CD4-positive, alpha-beta memory T cell (primary cell): ENCODE measurements at places on chromosomes 11 and 22.

DNA sequence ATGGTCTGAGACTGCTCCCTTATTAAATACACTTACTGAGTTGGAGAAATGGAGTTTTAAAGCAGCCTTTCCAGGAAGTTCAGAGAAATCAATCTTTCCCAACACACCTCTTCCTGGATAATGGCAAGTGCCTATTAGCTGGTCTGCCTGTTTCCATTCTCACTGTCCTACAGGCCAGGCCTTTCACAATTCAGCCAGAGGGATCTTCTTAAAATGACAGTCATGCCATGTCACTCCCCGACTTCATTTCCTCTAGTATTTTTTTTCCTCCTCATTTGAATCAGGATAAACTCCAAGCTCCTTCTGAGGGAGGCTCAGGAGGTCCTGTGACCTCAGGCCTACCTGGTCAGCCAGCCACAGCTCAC is 62.6 kb downstream of the FDX1 start:
- no peaks in the 10 kb centered on the region for H3K27me3 ChIP-seq
- DNase-seq = no peak
- H3K36me3 ChIP-seq = no peaks in the 10 kb centered on the region
- no peak overlapping the region for H3K4me3 ChIP-seq
- H3K27ac ChIP-seq = no peak overlapping the region

DNA sequence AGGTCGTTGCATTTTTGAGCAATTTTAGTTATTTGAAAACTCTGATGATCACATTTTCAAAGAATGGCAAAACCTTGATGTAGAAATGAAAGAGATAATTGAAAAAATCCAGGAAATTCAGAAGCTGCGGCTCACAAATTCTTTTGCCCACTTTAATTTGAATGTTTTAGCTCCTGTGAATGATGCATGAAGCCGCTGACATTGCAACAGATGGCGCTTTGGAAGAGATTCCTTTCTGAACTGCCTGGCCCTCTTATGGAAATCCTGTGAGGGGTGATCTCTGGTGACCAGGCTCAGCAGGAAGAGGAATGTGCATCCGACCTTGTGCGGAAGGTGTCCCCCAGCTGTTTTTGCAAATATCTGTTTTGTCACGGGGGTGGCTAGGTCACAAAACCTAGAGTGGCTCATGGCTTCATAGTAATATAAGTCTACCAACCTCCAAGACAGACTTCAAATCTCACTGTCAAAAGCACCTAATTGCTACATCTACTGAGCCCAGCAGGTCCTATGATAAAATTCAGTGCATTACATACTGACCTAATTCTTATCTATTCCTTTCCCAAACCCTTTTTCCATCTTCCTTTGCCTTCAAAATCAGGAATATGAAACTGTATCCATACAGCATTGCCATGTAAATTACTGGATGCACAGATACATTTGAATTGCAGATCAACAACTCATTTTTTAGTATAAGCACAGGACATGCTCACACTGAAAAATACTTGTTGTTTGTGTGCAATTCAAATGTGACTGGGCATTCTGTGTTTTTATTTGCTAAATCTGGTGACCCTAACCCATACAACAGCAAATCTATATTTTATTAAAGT is 412.7 kb downstream of the ETS1 start:
- no peak overlapping the region for H3K27ac ChIP-seq
- H3K27me3 ChIP-seq = no peaks in the 10 kb centered on the region
- H3K36me3 ChIP-seq = no peaks in the 10 kb centered on the region
- H3K4me1 ChIP-seq = no peaks in the 10 kb centered on the region
- H3K4me3 ChIP-seq = no peak overlapping the region
- no peak for DNase-seq

DNA sequence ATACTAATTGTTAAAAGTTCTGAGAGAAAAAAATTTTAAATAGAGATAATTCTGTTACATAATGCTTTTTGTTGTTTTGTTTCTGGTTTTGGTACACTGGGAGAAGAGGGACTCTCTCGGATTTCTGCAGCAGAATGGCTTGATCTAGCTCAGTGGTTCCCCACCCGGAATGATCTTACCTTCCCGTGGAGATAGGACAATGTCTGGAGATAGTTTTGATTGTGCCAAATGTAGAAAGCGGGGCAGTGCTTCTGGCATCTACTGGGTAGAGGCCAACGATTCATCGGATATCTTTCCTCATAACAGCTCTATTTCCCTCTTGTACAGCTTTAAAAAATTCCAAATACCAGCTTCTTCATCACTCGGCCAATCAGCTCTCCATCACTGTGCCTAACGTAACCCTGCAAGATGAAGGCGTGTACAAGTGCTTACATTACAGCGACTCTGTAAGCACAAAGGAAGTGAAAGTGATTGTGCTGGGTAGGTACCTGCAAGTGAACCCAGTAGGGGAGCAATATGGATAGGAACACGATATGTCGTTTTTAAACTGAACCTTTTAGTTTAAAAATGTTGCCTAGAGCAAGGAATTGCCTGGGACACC is 13.2 kb downstream of the CRTAM start:
- peak; percentile 26 for DNase-seq
- peaks cover 21% of the 10 kb centered on the region for H3K4me1 ChIP-seq
- H3K36me3 ChIP-seq = no peaks in the 10 kb centered on the region
- H3K4me3 ChIP-seq = peak overlapping the region; percentile 31
- H3K27ac ChIP-seq = no peak overlapping the region
- H3K27me3 ChIP-seq = no peaks in the 10 kb centered on the region

DNA sequence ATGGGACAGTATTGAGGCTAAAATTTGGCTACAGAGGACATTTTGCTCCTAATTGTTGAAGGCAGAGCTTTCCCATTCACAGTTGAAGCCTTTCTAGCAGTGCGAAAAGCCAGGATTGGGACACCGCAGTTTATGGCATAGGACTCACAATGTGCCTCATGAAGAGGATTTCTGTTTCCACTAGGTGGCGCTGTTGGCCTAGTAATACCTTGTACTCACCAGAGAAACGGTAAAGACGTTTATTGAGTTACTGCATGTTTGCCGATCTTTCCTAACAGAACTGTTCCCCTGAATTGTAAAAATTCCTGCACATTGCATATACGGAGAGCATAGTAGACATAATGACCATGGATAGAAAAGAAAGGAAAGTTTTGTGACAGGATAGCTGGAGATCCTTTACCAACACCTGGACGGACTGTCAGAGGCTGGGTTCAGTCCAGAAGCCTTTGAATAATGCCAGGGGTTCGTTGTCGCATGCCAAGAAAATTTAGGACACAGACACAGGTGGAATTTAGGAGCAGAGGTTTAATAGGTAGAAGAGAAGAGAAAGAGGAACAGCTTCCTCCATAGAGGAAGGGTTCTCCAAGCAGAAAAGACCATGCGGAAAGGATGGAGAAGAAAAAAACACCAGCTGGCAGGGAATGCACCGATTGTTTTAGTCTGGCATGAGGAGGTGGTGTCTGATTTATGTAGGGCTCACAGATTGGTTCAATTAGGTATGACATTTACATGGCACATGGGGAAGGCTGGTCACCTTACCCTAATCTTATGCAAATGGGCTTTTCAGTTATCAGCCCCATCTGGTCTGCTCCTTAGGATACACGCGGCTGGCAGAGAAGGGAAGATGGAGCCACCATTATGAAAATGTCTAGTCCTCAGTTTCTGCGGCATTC is 10.8 kb upstream of the OR51D1 start:
- DNase-seq = no peak
- no peaks in the 10 kb centered on the region for H3K27me3 ChIP-seq
- H3K4me3 ChIP-seq = no peak overlapping the region
- H3K27ac ChIP-seq = no peak overlapping the region

GRCh38 chr22:50641696-50642607 is 14.0 kb upstream of the ARSA start:
- no peak overlapping the region for H3K27ac ChIP-seq
- H3K4me3 ChIP-seq = no peak overlapping the region
- no peak for DNase-seq
- peaks cover 17% of the 10 kb centered on the region for H3K27me3 ChIP-seq

- H3K27ac ChIP-seq = no peak overlapping the region
- H3K36me3 ChIP-seq = no peaks in the 10 kb centered on the region
- H3K4me3 ChIP-seq = no peak overlapping the region
- H3K27me3 ChIP-seq = no peaks in the 10 kb centered on the region
- no peak for DNase-seq
These were observed 34.5 kb upstream of the CYB5R3 start for GRCh38 chr22:42683578-42684283.

DNA sequence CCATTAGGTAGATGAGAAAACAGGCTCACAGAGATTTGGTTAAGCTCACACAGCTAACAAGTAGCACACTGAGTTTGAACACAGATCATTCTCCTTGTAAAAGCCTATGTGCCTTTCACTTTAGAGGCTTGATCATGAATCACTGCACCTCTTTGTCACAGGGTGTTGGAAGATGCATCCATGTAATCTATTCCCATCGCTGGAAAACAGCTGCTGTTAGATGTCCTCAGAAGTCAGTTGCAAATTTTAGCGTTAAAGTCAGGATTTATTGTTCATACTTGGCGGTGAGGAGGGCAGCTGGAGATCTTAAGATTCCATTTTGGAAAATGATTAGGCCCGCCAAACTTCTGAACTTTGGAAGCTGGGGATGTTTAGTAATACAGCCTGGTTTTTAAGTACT is 2.6 kb downstream of the CNTF start:
- no peak for DNase-seq
- no peaks in the 10 kb centered on the region for H3K4me1 ChIP-seq
- H3K36me3 ChIP-seq = peaks cover 18% of the 10 kb centered on the region
- H3K4me3 ChIP-seq = no peak overlapping the region
- no peak overlapping the region for H3K27ac ChIP-seq

DNA sequence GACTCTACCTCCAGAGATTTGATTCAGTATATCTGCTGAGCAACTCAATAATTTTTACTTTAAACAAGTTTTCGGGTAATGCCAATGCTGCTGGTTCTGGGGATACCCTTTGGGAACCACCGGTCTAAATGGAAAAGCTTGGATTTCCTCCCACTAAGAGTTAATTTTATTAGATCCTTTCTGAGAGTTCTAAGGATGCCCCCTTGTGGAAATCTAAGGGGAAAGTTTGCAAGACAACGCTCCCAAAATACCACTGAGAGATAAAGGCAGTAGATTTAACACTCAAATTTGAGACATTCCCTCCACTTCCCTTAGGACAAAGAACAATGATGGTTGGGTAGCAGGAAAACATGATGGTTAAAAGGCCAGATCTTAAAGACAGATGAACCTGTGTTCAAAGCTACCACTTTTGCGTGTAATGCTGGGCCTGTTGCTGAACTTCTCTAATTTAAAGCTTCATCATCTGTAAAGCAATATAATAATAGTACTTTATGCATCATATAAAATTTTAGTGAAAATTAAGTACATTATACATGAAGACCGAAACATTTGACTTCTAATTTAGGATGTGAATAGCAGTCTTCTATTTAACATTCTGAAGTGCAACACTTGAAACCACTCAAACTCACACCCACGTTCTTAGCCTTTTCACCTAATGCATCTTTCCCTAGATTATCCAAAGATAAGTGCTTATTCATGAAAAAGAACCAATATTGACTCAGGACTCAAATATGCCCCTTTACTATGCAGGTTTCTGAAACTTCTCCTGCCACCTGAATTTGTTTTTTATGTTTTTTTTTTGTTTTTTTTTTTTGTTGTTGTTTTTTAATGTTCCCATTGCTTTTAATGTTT is 110.1 kb upstream of the LUZP2 start:
- no peak overlapping the region for H3K4me3 ChIP-seq
- no peak overlapping the region for H3K27ac ChIP-seq
- H3K27me3 ChIP-seq = no peaks in the 10 kb centered on the region
- DNase-seq = no peak
- no peaks in the 10 kb centered on the region for H3K4me1 ChIP-seq
- no peaks in the 10 kb centered on the region for H3K36me3 ChIP-seq

DNA sequence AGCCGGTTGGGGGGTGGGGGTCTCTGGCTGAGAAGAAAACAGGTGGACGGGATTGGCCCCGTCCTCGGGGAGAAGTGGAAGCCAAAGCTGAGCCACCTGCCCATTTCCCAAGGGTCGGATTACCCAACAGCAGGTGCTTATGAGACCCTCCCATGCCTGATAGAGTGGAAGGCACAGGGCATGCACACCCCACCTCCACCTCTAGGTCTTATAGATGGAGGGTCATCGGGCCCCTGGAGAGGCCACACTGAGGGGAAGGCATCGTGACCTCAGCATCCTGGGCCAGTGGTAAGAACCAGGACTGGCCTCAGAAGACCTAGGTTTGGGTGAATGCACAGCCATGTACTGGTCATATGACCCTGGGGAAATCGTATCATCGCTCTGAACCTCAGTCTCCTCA is 85.9 kb downstream of the BUD13 start:
- no peaks in the 10 kb centered on the region for H3K27me3 ChIP-seq
- H3K36me3 ChIP-seq = no peaks in the 10 kb centered on the region
- H3K4me1 ChIP-seq = no peaks in the 10 kb centered on the region
- H3K27ac ChIP-seq = no peak overlapping the region
- H3K4me3 ChIP-seq = no peak overlapping the region
- DNase-seq = no peak

DNA sequence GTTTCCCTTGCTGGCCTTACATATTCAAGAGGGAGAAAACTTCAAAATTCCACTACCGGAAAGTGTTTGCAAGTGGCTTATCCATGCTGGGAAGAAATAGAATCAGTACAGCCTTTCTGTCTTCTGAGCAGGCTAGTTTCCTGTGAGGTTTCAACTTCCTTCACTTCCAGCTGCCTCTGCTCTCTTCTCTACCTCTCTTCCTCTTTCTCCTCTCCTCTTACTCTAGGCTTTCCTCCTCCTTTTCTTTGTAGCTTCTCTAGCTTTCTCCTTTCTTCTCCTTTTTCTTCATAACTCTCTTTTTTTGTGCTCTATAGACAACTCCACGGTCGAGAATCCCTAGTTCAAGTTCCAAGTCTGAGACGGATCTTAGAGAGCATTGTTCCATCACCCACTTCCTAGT is 421.8 kb downstream of the ETS1 start:
- H3K36me3 ChIP-seq = no peaks in the 10 kb centered on the region
- no peaks in the 10 kb centered on the region for H3K27me3 ChIP-seq
- DNase-seq = no peak
- H3K4me3 ChIP-seq = no peak overlapping the region
- H3K27ac ChIP-seq = no peak overlapping the region

- no peaks in the 10 kb centered on the region for H3K27me3 ChIP-seq
- no peak overlapping the region for H3K27ac ChIP-seq
- H3K4me1 ChIP-seq = peaks cover 18% of the 10 kb centered on the region
- H3K36me3 ChIP-seq = no peaks in the 10 kb centered on the region
- DNase-seq = no peak
- no peak overlapping the region for H3K4me3 ChIP-seq
These were observed 76.6 kb downstream of the FBLN1 start for GRCh38 chr22:45579306-45579705.
